Progenitor cell of endocrine pancreas (in vitro differentiated cells): ENCODE measurements at places on chromosomes 6 and 20. TPM values are rescaled to one million over a fixed set of nuclear protein-coding genes. Genes with fewer than 3 reads are reported as not detected.
A peak's percentile ranks its signal among the peaks of the same experiment; 100 is the strongest.

SMLR1 gene
- 0.79 and 0.91 TPM in 2 replicates for total RNA-seq

WFDC2 gene
- total RNA-seq, result 161 and 188 TPM in 2 replicates

COX7A2 gene
- 311 and 314 TPM in 2 replicates for total RNA-seq

TGM3 gene
- total RNA-seq, result 0.22 and 0.44 TPM in 2 replicates

PDE7B gene
- 0.07 TPM in 1 of 2 replicates, not detected in the other for total RNA-seq

DNA sequence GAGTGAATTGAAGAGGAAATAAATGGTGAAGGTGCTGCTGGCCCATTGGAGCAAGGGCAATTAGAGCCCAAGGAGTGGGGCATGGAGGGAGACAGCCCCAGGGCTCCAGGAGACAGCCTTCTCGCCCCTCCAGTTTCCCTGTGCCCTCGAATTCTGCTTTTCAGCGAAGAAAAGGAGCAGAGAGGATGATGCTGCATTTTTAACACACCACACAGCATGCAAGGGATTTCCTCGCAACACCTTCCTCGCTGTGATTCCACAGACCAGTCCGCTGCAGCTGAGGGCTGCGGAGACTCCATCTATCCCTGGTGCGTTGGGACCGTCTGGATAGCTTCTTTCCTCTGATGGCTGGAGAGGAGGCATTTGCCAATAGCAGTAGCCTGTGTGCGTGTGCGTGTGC, 41.7 kb downstream of the PTCHD4 start:
- peak overlapping the region; percentile 69 for H3K4me3 ChIP-seq
- peaks cover 9% of the 10 kb centered on the region for H3K4me1 ChIP-seq

GRCh38 chr6:107936162-107936909, 21.7 kb downstream of the SEC63 start:
- peaks cover 17% of the 10 kb centered on the region for H3K4me1 ChIP-seq
- H3K4me3 ChIP-seq, result no peak overlapping the region
- H3K36me3 ChIP-seq, result peaks cover 38% of the 10 kb centered on the region
- no peak overlapping the region for H3K27ac ChIP-seq

GRCh38 chr20:5001174-5002076, at the start of gene SLC23A2:
SLC23A2 (minus strand) TSS chr20:5001510; CDS start chr20:4932562, 68,948 bp downstream.
- peak within 1 kb of the TSS; percentile 93 for H3K4me3 ChIP-seq
- H3K27me3 ChIP-seq, result peaks cover 19% of the 10 kb centered on the region
- peak; percentile 32 for DNase-seq
- H3K4me1 ChIP-seq, result peaks cover 14% of the 10 kb centered on the region
- peak within 1 kb of the TSS; percentile 90 for H3K27ac ChIP-seq
- H3K36me3 ChIP-seq, result no peaks in the 10 kb centered on the region

GRCh38 chr6:79277109-79277508, 42.6 kb upstream of the HMGN3 start:
- H3K27ac ChIP-seq, result no peak overlapping the region
- no peaks in the 10 kb centered on the region for H3K36me3 ChIP-seq
- H3K27me3 ChIP-seq, result no peaks in the 10 kb centered on the region
- no peak overlapping the region for H3K4me3 ChIP-seq
- DNase-seq, result no peak
- H3K4me1 ChIP-seq, result no peaks in the 10 kb centered on the region

DNA sequence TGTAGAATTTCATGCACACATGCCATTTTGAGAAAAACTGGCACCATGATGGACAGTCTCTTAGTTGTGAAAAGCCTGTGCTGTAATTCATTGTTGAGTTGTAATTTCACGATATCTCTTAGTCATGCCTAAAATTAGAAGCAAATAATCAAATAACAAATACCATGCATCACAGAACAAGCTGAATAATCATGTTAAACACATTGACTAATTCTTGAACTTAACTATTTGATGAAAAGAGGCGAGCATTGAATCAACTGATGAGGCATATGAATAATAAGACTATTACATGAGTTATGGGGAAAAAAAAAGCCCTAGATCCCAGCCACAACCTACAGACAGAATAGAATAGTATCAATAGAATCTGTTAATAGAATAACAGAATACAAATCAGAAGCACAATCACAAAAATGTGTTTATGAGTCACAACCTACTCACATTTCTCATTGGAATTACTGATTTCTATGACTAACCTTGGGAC, 14.2 kb upstream of the RNF217 start:
- H3K4me1 ChIP-seq, result no peaks in the 10 kb centered on the region
- no peak overlapping the region for H3K27ac ChIP-seq
- H3K4me3 ChIP-seq, result no peak overlapping the region
- H3K27me3 ChIP-seq, result no peaks in the 10 kb centered on the region
- DNase-seq, result no peak

DNA sequence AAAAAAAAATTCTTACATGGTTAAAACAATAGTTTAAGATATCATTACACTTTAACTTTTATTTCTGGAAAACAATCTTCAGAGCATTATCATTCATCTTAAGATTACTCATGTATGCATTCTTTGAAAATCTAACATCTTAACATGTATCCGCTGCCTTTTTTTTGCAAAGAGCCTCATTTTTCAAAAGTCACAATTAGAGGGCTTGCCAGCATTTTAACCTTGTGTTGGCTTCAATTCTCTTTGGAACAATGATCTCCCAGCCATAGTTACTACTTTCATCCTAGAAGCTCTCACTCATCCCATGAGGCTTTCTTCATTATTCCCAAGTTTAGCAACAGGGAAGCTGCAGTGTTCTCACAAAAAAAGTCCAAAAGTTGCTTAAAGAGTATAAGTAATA, 330.8 kb downstream of the BCKDHB start:
- H3K27ac ChIP-seq, result no peak overlapping the region
- H3K4me1 ChIP-seq, result peaks cover 5% of the 10 kb centered on the region
- no peaks in the 10 kb centered on the region for H3K27me3 ChIP-seq
- peaks cover 1% of the 10 kb centered on the region for H3K36me3 ChIP-seq

GRCh38 chr6:157946865-157947532, 34.7 kb upstream of the SYNJ2 start:
- peaks cover 6% of the 10 kb centered on the region for H3K4me1 ChIP-seq
- DNase-seq, result no peak
- no peak overlapping the region for H3K4me3 ChIP-seq

GRCh38 chr6:122861594-122861993, 72.5 kb downstream of the SMPDL3A start:
- no peaks in the 10 kb centered on the region for H3K4me1 ChIP-seq

GRCh38 chr6:109612268-109612667, 78.7 kb downstream of the AK9 start:
- no peak overlapping the region for H3K4me3 ChIP-seq
- no peaks in the 10 kb centered on the region for H3K27me3 ChIP-seq
- no peak overlapping the region for H3K27ac ChIP-seq
- H3K4me1 ChIP-seq, result no peaks in the 10 kb centered on the region
- DNase-seq, result no peak
- H3K36me3 ChIP-seq, result peaks cover 2% of the 10 kb centered on the region

DNA sequence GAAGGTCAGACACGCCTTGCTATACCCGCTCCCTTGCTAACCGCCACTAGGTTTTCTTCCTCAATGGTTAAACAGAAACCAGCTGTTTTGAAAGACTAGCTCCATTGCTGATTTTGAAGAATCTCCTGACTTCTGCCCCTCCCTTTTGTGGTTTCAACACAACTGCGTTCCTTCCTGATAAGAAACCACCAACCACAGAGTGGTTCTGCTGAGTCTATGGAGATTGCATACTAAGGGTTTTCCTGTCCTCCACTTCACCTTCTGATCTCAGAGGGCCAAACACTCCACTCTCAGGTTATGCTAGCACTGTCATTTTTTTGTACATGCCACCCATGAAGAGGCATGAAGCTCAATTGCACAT, 207.9 kb downstream of the MYLK4 start:
- H3K4me1 ChIP-seq, result no peaks in the 10 kb centered on the region
- H3K27ac ChIP-seq, result no peak overlapping the region
- no peaks in the 10 kb centered on the region for H3K27me3 ChIP-seq
- no peak overlapping the region for H3K4me3 ChIP-seq
- no peaks in the 10 kb centered on the region for H3K36me3 ChIP-seq

DNA sequence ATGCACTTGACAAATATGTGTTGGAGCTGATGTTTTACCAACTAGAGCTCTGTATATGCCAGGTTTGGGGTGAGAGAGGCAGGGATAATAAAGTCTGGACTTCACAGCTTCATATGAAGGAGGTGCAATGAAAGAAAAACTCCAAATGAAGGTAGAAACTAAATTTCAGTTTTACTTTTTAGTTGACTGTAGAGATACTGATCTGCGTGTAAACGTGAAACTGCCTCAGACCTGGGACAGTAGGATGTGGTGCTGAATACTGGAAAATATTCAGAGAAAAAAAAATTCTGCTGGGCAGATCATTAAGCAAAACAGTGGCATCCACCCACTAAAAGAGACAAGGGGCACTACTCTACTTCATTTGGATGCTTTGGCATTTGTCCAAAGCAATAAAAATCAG, 94.5 kb downstream of the BACH2 start:
- peaks cover 13% of the 10 kb centered on the region for H3K36me3 ChIP-seq
- no peak overlapping the region for H3K4me3 ChIP-seq
- H3K4me1 ChIP-seq, result no peaks in the 10 kb centered on the region

GRCh38 chr6:55033016-55033546, 141.2 kb upstream of the HCRTR2 start:
- no peak overlapping the region for H3K27ac ChIP-seq
- H3K4me3 ChIP-seq, result no peak overlapping the region
- no peaks in the 10 kb centered on the region for H3K36me3 ChIP-seq
- no peaks in the 10 kb centered on the region for H3K4me1 ChIP-seq
- no peaks in the 10 kb centered on the region for H3K27me3 ChIP-seq
- no peak for DNase-seq

- no peak overlapping the region for H3K27ac ChIP-seq
- H3K27me3 ChIP-seq, result peaks cover 35% of the 10 kb centered on the region
- H3K4me1 ChIP-seq, result peaks cover 2% of the 10 kb centered on the region
- no peak for DNase-seq
These were observed 248.0 kb downstream of the CDH26 start for GRCh38 chr20:60206259-60206658.

DNA sequence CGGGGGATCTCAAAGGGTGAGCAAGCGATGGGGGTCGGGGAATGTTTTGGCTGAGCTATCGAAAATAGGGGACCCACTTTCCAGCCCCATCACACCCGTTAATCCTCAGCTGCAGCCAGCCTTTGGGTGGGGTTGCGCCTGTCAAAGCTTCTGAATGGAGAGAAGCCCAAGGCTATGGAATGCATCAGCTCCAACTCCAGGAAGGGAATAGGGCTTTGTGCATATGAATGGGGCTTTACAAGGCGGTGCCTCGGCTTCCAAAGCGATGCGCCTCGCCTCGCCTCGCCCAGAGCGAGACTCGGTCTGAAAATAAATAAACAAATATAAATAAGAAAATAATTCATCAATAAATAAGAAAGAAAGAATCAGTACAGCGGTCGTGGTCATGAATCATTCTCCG, 751.4 kb upstream of the DEFB115 start:
- no peaks in the 10 kb centered on the region for H3K4me1 ChIP-seq
- H3K27me3 ChIP-seq, result no peaks in the 10 kb centered on the region
- H3K27ac ChIP-seq, result no peak overlapping the region
- no peak for DNase-seq
- no peak overlapping the region for H3K4me3 ChIP-seq
- peaks cover 7% of the 10 kb centered on the region for H3K36me3 ChIP-seq

- H3K36me3 ChIP-seq, result no peaks in the 10 kb centered on the region
- H3K4me1 ChIP-seq, result peaks cover 5% of the 10 kb centered on the region
- H3K4me3 ChIP-seq, result no peak overlapping the region
- no peaks in the 10 kb centered on the region for H3K27me3 ChIP-seq
These were observed 284.2 kb downstream of the BTBD9 start for GRCh38 chr6:38355519-38355918.

GRCh38 chr20:39042279-39043150, 80.4 kb downstream of the DHX35 start:
- H3K27me3 ChIP-seq, result no peaks in the 10 kb centered on the region
- H3K36me3 ChIP-seq, result peaks cover 15% of the 10 kb centered on the region
- no peak overlapping the region for H3K27ac ChIP-seq
- H3K4me1 ChIP-seq, result no peaks in the 10 kb centered on the region
- no peak for DNase-seq

GRCh38 chr20:15584507-15584906, 988.7 kb downstream of the KIF16B start:
- H3K4me3 ChIP-seq, result no peak overlapping the region
- H3K27me3 ChIP-seq, result peaks cover 11% of the 10 kb centered on the region
- DNase-seq, result no peak
- peaks cover 15% of the 10 kb centered on the region for H3K4me1 ChIP-seq

DNA sequence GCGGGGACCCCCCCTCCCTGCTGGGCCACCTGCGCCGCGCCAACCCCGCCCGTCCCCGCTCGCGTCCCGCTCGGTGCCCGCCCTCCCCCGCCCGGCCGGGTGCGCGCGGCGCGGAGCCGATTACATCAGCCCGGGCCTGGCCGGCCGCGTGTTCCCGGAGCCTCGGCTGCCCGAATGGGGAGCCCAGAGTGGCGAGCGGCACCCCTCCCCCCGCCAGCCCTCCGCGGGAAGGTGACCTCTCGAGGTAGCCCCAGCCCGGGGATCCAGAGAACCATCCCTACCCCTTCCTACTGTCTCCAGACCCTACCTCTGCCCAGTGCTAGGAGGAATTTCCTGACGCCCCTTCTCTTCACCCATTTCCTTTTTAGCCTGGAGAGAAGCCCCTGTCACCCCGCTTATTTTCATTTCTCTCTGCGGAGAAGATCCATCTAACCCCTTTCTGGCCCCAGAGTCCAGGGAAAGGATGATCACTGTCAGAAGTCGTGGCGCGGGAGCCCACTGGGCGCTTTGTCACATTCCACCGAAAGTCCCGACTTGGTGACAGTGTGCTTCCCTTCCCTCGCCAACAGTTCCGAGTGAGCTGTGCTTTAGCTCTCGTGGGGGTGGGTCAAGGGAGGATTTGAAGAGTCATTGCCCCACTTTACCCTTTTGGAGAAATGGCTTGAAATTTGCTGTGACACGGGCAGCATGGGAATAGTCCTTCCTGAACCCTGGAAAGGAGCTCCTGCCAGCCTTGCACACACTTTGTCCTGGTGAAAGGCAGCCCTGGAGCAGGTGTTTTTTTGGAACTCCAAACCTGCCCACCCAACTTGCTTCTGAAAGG, 2.1 kb downstream of the VEGFA start:
- H3K4me1 ChIP-seq, result peaks cover 41% of the 10 kb centered on the region
- no peaks in the 10 kb centered on the region for H3K27me3 ChIP-seq
- peaks cover 10% of the 10 kb centered on the region for H3K36me3 ChIP-seq
- peak overlapping the region; percentile 97 for H3K4me3 ChIP-seq
- H3K27ac ChIP-seq, result peak overlapping the region; percentile 96
